Uterine smooth muscle cell (primary cell): ENCODE measurements at places on chromosomes 3 and 15. TPM values are rescaled to one million over a fixed set of nuclear protein-coding genes. Genes with fewer than 3 reads are reported as not detected.

The ATP13A4 gene
- 0.50 and 0.55 TPM in 2 replicates for total RNA-seq

The TLR9 gene
- under 0.01 TPM in 1 of 2 replicates, not detected in the other for total RNA-seq

The NECTIN3 gene
- total RNA-seq = 53.0 and 63.2 TPM in 2 replicates

The IL12A gene
- 3.4 and 4.1 TPM in 2 replicates for total RNA-seq

The ISG20 gene
- total RNA-seq = 1.7 and 4.2 TPM in 2 replicates

The PLS1 gene
- total RNA-seq = 1.1 and 1.8 TPM in 2 replicates

The P2RY14 gene
- not detected in 2 replicates for total RNA-seq

The PLSCR5 gene
- not detected in 2 replicates for total RNA-seq

The ZNF639 gene
- total RNA-seq = 55.7 and 56.6 TPM in 2 replicates

The FBXW12 gene
- total RNA-seq = not detected in 2 replicates

The SLC6A11 gene
- total RNA-seq = not detected in 2 replicates

The EPHA3 gene
- 1.9 and 2.2 TPM in 2 replicates for total RNA-seq
